ENCODE measurements at places on chromosomes 2 and 18.

GRCh38 chr18:23138471-23138870, 3.2 kb downstream of the CABLES1 start:
- DNase-seq = peak; percentile 62

GRCh38 chr2:219294356-219295351, 14.5 kb downstream of the PTPRN start:
- no peak for DNase-seq

DNA sequence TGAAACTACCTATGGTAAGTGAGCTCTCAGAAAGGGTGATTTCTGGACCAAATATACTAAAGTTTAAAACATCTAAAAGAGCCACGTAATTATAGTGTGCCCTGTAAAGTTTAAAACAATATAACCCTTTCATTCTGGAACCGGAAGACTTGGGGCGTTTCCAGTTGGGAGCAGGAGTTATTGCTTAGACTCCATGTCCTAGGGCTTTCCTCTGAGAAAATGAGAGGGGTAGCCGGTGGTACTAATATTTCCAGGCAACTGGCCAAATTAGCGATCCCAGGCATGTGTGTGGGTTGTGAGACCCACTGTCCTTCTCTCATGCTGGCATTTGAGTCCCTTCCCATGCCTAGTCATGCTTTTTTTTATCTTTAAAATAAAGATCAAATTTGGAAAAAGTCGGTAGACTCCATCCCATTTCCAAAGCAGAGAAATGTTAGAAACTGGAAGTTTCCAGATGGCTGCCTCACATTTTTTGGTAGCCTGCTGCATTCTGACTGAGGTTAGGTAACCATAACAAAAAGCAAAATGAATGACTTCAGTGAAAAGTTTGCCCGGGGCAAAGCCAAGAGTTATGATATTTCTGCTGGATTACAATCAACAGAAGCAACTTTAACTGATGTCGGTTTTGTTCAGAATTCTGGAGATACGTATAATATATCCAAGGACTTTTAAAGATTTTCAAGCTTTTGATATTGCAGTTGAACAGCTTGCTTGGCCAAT, 227.4 kb downstream of the SS18 start:
- DNase-seq = no peak

DNA sequence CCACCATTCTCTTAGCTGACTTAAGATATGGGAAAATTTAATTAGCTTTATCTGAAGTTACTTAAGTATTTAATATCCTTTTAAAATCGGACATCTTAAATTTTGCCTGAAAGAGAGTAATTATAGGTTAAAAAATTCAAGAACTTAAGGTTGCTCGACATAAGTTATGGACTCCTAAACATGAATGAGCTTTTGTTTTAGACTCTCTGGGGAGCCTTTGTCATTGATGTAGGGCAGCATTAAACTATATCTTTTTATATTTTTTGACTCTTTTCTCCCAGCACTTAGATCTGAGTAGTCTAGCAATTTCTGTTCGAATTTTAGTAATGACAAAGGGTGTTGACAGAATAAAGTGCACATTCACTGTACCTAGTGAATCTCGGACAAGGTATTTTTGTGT, 4.7 kb downstream of the PHLPP1 start:
- DNase-seq = no peak

- no peak for DNase-seq
Observed at GRCh38 chr18:3472681-3473544, 22.9 kb downstream of the TGIF1 start.

GRCh38 chr2:241030883-241031282, 32.5 kb downstream of the SNED1 start:
- DNase-seq = no peak

GRCh38 chr2:47631792-47632398, 151.1 kb upstream of the MSH6 start:
- no peak for DNase-seq

All from NCI-H1436 (cell line).